ENCODE measurements at places on chromosomes 1 and 21.

- DNase-seq = no peak
These were observed 13.5 kb downstream of the CRABP2 start for GRCh38 chr1:156691665-156692440.

- DNase-seq = no peak
These were observed 119.0 kb upstream of the TNR start for GRCh38 chr1:175862408-175862807.

DNA sequence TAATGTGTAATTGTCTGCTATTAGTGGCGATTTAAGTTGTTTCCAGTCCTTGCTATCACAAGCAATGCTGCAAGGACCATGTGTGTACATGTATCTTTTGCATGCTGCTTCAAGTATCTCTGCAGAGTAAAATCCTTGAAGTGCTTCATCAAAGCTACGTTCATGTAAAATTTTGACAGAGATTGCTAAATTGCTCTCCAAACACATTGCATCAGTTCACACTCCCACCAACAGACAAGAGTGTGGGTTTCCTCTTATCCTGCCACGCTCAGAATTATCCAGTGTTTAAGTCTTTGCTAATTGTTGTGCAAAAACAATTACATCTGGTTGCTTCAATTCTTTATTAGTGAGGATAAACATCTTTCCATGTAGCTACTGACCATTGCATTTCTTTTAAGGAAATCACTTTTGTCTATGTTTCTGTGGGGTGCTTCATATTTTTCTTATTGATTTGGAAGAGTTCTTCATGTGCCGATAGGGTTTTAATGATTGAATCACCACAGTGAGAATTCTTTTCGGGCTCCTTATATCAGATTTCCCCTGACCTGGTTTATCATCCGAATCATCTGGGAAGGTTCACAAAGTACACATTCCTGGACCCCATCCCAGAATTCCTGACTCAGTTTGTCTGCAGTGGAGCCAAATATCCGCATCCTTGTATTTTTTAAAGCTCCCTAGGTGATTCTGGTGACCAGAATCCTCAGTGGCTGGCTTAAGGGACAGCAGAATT is 56.3 kb upstream of the GALNT2 start:
- DNase-seq = no peak

DNA sequence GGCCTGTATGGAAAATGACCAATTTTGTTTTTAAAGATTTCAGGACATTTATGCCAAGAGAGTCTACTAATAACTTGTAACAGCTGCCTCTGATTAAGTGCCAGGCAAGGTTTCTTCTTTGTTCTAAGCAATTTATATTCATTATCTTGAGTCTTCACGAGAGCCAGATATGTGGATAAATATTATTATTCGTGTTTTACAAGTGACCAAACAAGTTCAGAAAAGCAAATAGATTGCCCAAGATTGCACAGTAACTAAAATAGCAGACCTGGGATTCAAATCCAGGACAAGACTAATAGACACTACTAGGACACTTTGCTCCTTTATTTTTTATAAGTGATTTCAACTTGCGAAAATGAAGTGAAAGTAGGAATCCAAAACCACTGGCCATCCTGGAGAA is 30.1 kb upstream of the DPT start:
- DNase-seq = no peak

DNA sequence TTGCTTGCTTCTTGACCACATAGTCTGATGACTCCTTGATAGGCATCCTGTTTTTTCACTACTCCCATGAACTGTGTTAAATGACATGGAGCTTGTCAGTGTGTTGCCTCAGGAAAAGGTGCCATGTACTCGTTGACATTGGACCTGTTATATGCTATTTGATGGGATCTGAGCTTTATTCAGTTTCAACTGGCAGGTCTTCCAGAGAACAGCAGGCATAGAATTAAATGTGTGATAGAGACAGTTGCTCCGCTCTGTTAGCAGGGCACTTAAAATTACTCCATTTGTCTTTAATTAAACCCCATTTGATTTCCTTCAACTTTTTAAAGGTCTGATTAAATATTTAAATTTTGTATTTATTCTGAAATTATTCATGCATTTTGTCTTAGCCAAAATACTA is 189.7 kb upstream of the ADGRL4 start:
- no peak for DNase-seq

- no peak for DNase-seq
These were observed 2.9 kb downstream of the NCDN start for GRCh38 chr1:35560256-35561225.

DNA sequence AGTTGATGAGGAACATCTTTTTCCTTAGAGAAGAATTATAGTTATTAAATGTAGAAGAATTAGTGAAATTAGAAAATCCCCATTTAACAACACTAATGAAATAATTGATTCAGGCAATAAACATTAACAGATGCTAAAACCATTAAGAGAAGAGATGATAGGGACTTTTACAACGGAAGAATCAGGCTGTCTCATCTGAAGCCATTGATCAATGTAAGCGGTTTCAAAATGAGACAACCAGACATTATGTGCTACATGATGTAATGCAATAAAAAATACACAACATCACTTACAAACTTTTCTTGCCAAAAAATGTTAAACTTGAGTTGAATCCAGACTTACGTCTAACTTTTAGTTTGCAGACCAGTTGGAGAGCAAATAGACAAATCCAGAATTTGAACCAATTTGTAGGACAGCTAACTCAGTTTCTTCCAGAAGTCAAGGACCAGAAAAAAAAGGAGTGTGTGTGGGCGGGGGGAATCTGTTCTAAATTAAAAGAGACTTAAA is 165.4 kb upstream of the DPT start:
- no peak for DNase-seq

DNA sequence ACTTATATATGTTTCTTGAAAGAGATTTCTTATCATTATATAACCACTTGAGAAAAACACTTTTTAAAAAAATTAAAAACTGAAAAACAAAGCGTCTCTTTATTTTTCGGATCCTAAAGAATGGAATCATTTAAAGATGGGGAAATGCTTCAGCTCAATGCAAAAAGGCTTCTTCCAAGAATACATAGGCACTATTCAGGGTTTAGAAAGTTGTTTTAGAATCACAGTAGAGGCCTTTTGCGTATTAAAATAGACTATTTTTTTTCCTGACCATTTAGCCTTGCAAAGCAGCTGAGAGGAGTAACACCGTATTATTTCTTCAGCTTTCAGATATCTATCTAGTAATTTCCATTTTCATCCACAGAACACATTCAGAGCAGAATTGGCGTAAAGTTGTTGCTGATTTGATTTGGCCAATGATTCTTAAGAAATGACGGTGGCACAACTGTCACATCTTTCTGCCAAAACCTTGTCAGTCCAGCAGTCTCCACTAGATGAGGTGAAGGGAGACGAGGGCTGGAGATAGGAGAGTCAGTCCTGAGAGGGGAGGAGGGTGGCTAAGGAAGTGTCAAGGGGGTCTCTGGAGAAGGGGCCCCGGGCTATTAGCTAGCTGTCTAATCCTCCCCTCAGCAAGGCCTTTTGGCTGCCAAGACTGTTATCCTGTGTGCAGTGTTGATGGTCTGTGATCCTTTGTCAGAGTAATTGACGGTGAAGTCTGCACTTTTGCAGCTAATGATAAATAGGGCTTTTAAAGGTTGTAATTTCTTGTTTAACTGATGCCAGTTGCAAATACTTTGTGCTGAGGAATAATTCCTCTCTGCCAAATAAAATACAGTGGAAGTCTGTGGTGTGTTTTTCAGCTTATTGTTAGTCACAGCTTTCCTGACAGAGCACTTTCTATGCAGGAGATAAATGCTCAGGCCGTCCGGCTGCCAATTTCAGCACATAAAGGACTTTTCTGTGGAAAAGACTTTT is 34.7 kb downstream of the PRRX1 start:
- no peak for DNase-seq

GRCh38 chr1:199295107-199295506 is 656.3 kb downstream of the PTPRC start:
- DNase-seq = no peak

DNA sequence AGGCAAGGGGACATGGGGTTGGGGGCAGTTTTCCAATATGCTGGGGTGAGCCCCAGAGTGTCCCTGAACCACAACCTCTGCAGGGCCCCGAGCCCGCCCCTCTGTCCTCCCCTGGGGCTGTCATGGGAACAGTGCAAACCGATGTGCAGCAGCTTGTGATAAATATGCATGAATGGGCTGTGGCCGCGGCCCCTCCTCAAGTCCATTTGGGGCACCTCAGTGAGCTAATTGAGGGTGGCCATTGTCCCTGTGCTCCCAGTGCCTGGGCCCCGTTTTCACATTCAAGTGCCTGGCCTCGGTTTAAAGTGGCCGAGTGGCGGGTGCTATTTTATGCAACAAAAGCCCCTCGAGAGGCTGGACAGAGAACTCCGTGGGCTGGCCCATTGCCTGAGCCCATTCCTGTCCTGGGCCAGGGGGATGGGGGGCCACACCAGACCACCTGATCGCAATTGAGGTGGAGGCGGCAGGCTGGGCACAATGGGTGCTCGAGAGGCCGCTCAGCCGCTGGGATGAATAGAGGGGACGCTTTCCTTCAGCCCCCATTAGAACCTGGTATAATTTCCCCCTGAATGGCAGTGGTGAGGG is 193.7 kb downstream of the FOXD2 start:
- DNase-seq = no peak

- no peak for DNase-seq
These were observed 119.7 kb downstream of the DTL start for GRCh38 chr1:212155219-212155618.

GRCh38 chr1:222334026-222334680 is 213.8 kb downstream of the HHIPL2 start:
- DNase-seq = no peak

DNA sequence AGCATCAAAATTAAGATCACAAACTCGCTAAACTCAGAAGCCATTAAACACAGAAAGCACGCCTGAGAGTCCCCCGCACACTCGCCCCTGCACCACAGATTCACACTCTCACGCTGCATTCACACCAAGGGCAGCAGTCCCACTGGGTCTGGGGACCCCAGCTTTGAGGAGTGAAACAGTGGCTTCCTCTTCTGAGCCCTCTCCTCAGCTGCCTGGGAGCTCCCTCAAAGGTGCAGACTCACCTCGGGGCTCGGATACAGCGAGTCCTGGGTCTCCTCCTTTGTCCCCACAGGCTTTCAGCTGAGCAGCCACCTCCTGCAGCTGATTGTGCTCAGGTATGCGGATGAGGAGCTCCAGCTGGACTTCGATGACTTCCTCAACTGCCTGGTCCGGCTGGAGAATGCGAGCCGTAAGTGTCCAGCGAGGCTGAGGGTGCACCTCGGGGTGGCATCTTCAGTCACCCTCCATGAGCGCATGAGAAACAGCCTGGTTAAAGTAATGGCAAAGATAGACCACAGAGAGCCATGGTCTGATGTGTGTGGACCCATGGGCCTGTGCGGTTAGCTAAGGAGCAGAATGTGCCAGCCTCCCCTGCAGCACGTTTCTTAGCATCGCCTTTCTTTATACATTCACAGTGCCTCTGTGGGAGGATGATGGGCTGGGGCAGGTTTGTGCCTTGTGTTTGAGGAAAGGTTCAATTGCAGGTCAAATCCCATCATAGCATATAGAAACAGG is 47.9 kb downstream of the CAPN9 start:
- no peak for DNase-seq

GRCh38 chr21:46119144-46119636 is 21.3 kb downstream of the COL6A2 start:
- DNase-seq = no peak

- no peak for DNase-seq
These were observed 28.8 kb downstream of the EDN2 start for GRCh38 chr1:41455479-41456332.

GRCh38 chr1:202713110-202713509 is 2.9 kb upstream of the SYT2 start:
- no peak for DNase-seq

DNA sequence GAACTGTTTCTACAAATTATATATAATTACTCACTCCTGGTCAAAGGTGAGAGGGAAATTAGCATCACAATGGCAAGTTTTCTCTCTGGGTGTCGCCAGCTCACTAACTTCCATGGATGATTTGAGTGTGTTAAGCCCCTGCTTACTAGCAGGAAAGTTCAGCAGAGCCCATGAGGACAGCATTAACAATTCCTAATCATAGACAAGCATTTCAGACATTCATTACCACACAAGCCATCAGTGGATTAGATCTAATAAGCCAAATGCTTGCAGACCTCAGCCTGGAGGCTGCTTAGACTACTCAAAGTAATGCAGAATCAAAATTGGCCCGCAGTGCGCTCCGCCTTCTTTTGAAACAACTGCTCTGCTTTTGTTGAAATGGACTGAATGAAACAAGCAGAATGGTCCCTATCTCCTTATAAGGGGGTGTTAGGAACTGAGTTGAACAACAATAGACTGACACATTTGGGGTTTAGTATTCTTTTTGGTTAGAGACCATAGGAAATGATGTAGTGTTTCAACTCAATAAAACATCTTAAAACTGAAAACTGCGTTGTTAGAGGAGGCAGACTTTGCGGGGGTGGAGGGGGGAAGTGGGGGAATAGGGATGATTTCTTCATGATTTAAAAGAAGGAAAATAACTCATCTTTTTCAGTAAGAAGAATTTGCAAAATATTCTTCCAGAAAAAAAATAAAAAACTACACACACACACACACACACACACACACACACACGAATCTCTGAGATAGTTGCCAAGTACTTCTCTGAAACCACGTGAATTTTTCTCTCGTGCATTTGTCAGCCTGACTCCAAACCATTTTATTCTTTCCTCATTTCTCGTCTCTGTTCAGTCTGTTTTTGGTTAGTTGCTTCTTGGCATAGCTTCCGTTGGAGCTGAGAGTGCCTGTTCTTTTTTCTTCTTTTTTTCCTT is 54.6 kb downstream of the GORAB start:
- no peak for DNase-seq

DNA sequence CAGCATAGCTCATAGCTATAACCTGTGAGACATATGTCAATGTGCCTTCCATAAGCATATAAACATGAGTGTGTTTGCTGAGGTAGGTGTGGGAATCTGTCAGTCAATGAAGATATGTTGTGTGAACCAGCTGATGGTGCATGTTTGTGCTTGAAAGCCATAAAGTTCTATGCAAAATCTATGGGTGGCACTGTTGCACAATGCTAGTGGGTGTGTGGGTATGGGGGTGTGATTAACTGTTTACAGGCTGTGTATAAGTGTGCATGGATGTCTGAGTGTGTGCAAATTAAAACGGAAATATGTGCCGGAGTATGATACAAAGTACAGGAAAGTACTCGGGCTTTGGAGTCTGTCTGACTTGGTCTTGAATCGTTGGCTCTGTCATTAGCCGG is 1.0 kb upstream of the ATP2B4 start:
- DNase-seq = no peak

- DNase-seq = no peak
These were observed 7.2 kb upstream of the NHLH1 start for GRCh38 chr1:160359559-160360226.

GRCh38 chr1:7177438-7178146 is 392.3 kb downstream of the CAMTA1 start:
- no peak for DNase-seq

DNA sequence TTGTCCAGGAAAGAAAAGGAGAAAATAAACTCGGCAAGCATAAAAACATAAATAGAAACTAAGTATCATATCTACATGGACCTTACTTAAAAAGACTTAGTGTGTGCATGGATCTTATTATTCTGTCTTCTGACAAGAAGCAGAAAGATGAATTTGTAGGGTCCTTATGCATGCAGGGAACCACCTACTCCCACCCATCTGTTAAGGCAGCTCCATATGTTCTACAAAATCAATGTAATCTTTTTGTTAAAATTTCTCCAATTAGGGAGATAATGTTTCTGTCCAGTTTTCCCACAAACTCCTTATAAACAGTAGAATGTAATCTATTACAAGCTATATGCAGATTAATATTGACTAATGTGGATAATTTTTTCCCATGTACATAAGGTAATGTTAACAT is 13.9 kb upstream of the PTPN14 start:
- DNase-seq = no peak

- no peak for DNase-seq
These were observed 20.3 kb upstream of the BMP8B start for GRCh38 chr1:39808784-39809517.
